Activated T-helper 17 cell treated with anti-CD3 and anti-CD28 coated beads, Interleukin-2, amount 50 U/mL, for 72 hours (primary cell): ENCODE measurements at places on chromosomes 5 and 9. TPM values are rescaled to one million over a fixed set of nuclear protein-coding genes. Genes with fewer than 3 reads are reported as not detected.

DNA sequence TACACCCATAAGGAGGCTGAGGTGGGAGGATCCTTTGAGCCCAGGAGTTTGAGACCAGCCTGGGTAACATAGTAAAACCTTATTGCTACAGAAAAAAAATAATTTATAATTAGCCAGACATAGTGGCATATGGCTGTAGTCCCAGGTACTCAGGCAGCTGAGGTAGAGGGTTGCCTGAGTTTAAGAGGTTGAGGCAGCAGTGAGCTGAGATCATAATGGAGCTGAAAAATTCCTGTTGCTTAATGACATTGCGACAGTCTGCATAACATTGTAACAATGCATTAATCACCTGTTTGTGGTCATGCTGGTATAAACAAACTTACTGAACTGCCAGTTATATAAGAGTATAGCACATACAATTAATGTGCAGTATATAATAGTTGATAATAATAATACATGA lies 214.2 kb downstream of the TRIM32 start:
- H3K4me1 ChIP-seq, result no peaks in the 10 kb centered on the region
- H3K27me3 ChIP-seq, result no peaks in the 10 kb centered on the region
- no peak overlapping the region for H3K4me3 ChIP-seq
- no peaks in the 10 kb centered on the region for H3K36me3 ChIP-seq
- ATAC-seq, result no peak
- no peak overlapping the region for H3K27ac ChIP-seq

DNA sequence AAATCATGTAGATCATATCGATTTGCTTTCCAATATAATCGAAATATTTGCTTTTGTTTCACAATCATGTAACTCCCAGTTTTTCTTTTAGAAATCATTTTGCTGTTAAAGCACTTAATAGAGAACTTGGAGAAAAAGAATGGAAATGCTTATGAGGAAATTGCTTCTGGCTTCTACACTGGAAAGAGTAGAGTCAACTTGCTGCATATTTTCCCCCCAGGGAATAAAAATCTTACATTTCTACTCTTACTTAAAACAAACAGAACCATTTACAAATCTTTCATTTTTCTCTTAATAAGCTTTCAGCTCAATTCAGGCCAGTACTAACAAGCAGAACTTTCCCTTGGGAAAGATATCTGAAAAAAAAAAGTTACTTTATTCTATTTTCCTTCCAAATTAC lies 312.0 kb downstream of the CHSY3 start:
- no peak for ATAC-seq
- peaks cover 7% of the 10 kb centered on the region for H3K27me3 ChIP-seq
- H3K4me1 ChIP-seq, result no peaks in the 10 kb centered on the region
- no peak overlapping the region for H3K27ac ChIP-seq
- no peak overlapping the region for H3K4me3 ChIP-seq

DNA sequence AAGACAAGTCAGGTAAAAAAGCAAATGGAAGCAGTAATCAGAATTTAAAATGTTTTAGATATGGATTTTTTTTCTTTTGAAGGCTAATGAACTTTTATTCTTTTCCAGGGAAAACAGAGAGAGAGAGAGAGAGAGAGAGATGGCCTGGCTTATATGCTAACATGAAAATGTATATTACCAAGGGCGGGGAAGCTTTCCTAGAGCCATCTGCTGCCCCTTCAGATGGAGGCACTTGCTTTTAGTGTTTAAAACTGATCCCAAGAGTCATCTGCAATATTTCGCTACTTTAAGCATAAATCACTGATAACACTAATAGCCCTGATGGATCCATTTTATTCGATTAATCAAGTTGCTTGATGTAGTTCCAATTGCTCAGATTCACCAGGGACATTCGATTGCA lies 186.1 kb upstream of the ADAMTS16 start:
- no peak overlapping the region for H3K27ac ChIP-seq
- no peak overlapping the region for H3K4me3 ChIP-seq
- H3K27me3 ChIP-seq, result peaks cover 3% of the 10 kb centered on the region

DNA sequence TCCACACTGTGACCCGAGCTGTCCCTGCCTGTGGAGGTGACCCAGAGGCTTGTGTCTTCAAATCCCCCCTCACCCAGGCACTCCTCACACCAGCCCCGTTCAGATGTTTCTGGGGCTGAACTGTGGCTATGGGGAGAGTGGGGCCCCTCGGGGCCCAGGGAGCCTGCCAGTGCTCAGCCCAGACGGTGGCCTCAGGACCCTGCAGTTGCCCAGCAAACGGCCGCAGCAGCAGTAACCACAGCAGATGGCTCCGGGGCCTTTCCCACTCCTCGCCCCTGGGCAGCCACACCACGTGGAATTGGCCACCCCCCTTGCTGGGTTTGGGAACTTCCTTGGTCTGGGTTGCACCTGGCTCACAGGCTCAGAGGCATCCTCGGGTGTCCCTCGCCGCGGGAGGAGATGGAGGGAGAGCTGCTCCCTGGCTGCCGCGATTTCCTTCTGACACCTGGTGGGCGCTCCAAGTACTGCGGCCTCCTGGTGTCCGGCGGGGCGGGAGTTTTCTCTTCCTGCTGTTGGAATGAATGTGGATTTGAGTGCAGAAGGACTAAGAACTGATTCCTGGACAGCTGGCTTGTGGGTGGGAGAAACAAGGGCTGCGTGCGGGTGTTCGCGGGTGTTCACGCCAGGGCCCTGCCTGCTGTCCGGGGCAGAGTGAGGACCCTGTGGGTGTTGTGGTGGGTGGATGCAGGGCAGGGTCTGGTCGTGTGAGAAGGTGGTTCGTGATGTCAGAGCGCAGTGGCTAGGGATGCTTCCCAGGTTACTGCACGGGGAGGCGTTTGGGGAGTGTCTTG lies 97.5 kb downstream of the COL5A1 start:
- H3K27ac ChIP-seq, result peak overlapping the region; percentile 26
- H3K4me1 ChIP-seq, result no peaks in the 10 kb centered on the region
- H3K4me3 ChIP-seq, result no peak overlapping the region

DNA sequence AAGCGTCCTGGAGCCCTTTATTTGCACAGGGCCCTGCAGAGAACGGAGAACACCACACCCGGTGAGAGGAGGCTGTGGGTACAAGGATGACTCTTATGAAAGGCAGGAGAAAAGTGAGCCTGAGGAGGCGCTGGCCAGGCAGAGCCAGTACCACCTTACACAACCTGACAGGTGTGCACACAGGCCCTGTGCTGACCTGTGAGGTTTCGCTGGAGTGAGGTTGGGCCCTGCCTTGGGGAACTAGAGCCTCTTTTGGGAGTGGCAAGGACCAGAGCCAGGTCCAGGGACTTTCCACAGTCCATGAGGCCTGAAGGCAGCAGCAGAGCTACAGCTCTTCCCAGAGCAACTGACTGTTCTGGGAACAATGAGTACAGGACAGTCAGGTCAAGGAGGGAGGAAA lies 3.1 kb downstream of the SRD5A1 start:
- H3K4me3 ChIP-seq, result no peak overlapping the region
- peaks cover 8% of the 10 kb centered on the region for H3K4me1 ChIP-seq
- H3K36me3 ChIP-seq, result peaks cover 18% of the 10 kb centered on the region
- peak overlapping the region; percentile 34 for H3K27ac ChIP-seq
- ATAC-seq, result no peak
- no peaks in the 10 kb centered on the region for H3K27me3 ChIP-seq

DNA sequence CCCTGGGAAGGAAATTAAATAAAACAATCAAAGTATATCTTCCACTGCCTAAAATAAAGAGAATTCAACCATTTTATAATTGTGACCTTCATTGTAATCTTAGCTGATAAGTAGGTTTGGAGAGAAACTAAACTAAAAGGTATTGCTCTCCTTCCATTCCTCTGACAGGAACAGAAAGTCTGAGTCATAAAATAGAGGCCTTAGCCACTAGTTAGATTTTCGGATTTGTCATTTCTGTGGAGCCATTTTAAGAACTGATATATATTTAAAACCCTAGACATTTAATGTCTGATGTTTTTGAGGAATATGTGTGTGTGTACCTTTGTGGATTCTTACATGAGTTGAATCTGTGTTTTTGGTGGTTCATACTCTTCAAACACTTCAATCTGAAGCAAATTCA lies 11.8 kb upstream of the TMC1 start:
- peak; percentile 95 for ATAC-seq
- no peaks in the 10 kb centered on the region for H3K27me3 ChIP-seq
- H3K27ac ChIP-seq, result peak overlapping the region; percentile 99
- H3K36me3 ChIP-seq, result no peaks in the 10 kb centered on the region
- H3K4me1 ChIP-seq, result peaks cover 15% of the 10 kb centered on the region
- H3K4me3 ChIP-seq, result peak overlapping the region; percentile 80

DNA sequence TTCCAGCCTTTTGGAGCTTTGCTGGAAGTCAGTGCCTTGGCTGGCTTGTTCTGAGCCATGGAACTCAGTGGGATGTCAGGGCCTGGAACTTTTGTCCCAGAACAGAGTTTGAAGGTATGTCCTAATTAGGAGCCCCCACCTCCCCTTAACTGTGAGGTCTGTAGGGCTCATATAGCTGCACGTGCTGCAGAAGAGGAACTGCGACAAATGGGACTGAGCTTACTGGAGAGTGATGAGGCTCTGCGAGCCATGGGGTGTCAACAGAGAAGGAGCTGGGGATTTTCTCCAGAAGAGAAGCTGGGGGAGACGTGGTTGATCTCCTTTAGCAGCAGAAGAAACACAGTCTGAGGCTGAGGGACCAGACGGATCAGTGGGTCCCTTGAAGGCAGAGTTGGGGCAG lies 10.9 kb downstream of the TMEM8B start:
- peak overlapping the region; percentile 51 for H3K27ac ChIP-seq
- H3K4me1 ChIP-seq, result peaks cover 5% of the 10 kb centered on the region
- no peaks in the 10 kb centered on the region for H3K36me3 ChIP-seq
- no peak for ATAC-seq
- H3K4me3 ChIP-seq, result no peak overlapping the region

DNA sequence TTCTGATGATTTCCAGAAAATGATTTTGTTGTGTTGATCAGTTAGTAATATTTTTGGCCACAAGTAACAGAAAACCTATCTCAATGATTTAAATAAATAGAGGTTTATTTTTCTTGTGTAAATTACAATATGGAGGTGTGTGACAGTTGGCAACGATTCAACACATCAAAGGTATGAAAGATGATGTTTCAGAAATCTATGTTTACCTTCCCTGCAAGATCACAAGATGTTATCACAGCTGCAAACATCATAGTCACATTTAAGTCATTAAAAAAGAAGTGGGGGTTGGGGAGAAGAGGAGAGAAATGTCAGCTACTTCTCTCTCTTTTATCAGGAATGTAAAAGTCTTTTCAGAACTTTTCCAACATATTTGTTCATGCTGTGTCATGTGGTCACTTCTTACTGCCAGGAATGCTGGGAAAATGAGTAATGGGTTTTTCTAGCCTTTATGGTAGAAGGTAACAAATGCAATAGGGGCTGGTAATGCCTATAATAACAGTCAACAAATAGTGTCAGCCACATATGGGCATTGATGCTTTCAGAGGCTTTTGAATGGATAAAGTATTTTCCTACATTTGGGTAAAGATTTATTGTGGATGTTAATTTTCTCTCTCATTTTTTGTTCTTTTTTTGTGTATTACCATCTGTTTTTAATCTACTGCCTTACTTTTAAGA lies 742.7 kb downstream of the TLE1 start:
- no peaks in the 10 kb centered on the region for H3K36me3 ChIP-seq
- H3K4me1 ChIP-seq, result no peaks in the 10 kb centered on the region
- no peak overlapping the region for H3K4me3 ChIP-seq
- ATAC-seq, result no peak
- H3K27me3 ChIP-seq, result no peaks in the 10 kb centered on the region

DNA sequence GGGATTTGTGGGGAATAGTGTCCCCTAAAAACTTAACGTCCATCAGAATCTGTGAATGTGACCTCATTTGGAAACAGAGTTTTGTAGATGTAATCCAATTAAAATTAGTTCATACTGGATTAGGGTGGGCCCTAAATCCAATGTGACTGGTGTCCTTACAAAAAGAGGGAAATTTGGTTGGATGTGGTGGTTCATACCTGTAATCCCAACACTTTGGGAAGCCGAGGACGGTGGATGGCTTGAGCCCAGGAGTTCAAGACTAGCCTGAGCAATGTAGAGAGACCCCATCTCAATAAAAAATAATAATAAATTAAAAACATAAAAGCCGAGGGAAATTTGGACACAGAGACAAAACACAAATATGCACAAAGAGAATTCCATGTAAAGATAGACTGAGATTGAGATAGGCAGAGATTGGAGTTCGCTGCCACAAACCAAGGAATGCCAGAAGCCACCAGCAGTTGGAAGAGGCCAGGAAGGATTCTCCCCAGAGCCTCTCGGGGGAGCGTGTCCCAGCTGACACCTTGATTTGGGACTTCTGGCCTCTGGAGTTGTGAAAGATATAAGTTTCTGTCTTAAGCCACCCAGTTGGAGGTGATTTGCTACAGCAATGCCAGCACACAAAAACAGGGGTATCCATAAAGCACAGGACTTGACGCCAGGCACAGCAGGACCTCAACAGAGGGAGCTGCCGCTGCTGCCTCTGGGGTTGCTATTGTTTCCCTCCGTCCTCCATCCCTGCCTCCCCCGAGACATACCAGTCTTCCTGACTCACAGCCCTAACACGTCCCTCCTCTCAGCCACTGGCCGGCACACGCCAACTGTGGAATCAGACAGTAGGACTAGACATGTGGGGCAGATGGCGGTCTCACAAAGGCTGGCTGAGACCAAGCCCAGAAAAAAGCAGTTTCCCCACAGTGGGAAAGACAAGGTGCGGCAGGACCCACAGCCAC lies 73.8 kb upstream of the IL17B start:
- no peak overlapping the region for H3K27ac ChIP-seq
- ATAC-seq, result no peak
- no peaks in the 10 kb centered on the region for H3K36me3 ChIP-seq
- peaks cover 4% of the 10 kb centered on the region for H3K4me1 ChIP-seq
- no peak overlapping the region for H3K4me3 ChIP-seq

- no peak overlapping the region for H3K4me3 ChIP-seq
- H3K27me3 ChIP-seq, result no peaks in the 10 kb centered on the region
- no peak overlapping the region for H3K27ac ChIP-seq
- no peaks in the 10 kb centered on the region for H3K36me3 ChIP-seq
Observed at GRCh38 chr5:51172903-51173626, 210.2 kb upstream of the ISL1 start.

GRCh38 chr5:2176581-2176980 lies 293.9 kb upstream of the IRX4 start:
- no peaks in the 10 kb centered on the region for H3K4me1 ChIP-seq
- ATAC-seq, result no peak
- no peaks in the 10 kb centered on the region for H3K36me3 ChIP-seq
- H3K4me3 ChIP-seq, result no peak overlapping the region
- no peak overlapping the region for H3K27ac ChIP-seq
- H3K27me3 ChIP-seq, result peaks cover 14% of the 10 kb centered on the region

GRCh38 chr9:107425101-107426025 lies 64.2 kb downstream of the KLF4 start:
- H3K36me3 ChIP-seq, result no peaks in the 10 kb centered on the region
- H3K27me3 ChIP-seq, result peaks cover 17% of the 10 kb centered on the region
- H3K4me3 ChIP-seq, result peak overlapping the region; percentile 42
- peak; percentile 74 for ATAC-seq

GRCh38 chr9:133321411-133321935 lies 14.5 kb downstream of the SURF6 start:
- H3K36me3 ChIP-seq, result no peaks in the 10 kb centered on the region
- H3K27me3 ChIP-seq, result no peaks in the 10 kb centered on the region
- H3K27ac ChIP-seq, result no peak overlapping the region
- H3K4me3 ChIP-seq, result no peak overlapping the region
- no peaks in the 10 kb centered on the region for H3K4me1 ChIP-seq
- no peak for ATAC-seq

Gene ANKRD31
- total RNA-seq, result 0.48 TPM

Gene WDR38
- not detected for total RNA-seq

Gene ZNF300
- 0.71 TPM for total RNA-seq
